ENCODE measurements at places on chromosomes 1 and 21.

DNA sequence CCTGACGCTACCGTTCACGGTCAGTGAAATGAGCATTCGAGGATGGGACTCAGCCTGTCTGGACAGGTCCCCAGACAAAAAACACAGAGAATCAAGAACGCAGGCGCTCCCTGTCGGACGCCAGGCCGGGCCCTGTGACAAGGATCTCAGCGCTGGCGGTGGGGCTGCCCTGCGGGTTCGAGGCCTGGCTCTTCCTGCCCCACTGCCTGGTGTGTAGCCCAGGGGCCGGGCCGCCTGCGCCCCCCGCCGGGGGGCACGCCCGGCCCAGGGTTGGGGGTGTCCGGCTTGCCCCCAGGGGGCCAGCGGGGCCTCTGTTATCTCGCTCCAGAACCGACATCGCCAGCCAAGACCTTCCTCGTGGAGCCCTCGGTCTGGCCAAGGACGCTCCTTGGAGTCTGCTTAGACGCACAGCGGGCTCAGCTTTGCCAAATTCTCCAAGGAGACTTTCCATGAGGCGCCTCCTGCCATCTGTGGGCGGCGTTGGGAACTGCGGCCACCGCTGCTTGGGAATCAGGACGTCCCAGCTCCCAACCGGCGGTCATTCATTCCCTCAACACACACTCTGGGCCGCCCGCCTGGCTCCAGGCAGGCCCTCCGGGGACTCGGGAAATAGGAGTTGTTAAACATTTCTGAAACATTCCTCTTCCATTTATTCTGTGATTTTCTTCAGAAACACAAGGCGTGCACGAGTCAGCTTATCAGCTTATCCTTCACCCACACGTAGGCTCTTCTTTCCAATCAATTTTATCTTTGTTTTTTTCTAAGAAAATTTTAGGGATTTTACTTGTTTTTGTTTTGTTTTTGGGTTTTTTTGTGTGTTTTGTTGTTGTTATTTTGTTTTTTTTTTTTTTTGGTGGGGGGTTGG lies 11.3 kb upstream of the RIPK4 start:
- peak; percentile 69 for DNase-seq

DNA sequence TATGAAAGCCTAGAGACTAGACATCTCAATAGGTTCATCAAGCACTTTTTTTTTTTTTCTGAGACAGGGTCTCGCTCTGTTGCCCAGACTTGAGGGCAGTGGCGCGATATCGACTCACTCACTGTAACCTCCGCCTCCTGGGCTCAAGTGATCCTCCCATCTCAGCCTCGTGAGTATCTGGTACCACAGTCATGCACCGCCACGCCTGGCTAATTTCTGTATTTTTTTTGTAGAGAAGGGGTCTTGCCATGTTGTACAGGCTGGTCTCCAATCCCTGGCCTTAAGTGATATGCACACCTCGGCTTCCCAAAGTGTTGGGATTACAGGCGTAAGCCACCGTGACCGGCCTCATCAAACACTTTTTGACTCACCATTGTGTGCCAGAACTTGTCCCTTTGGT lies 613 bp upstream of the GPATCH4 start:
- DNase-seq: no peak

GRCh38 chr1:172380441-172381244 lies 39.8 kb upstream of the C1orf105 start:
- no peak for DNase-seq

GRCh38 chr1:108050911-108051629 lies 86.1 kb upstream of the VAV3 start:
- DNase-seq: no peak

DNA sequence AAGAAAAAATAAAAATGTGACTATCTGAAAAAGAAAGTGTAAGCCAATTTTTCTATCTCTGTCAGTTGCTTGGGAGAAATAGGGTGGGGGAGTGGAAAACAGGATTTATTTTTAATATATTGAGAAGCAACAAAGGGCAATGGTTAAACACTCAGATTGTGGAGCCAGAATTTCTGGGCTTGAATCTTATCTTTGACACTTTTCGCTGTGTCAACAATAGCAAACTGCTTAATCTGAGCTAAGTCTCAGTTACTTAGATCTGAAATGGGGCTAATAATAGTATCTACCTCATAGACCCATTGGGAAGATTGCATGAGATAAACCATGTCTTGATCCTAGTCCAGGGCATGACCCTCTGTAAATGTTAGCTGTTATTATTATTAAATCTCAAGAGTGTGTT lies 468.1 kb downstream of the ADGRL2 start:
- no peak for DNase-seq
